Fibroblast of skin of abdomen (primary cell): ENCODE measurements at places on chromosomes 4 and X.

DNA sequence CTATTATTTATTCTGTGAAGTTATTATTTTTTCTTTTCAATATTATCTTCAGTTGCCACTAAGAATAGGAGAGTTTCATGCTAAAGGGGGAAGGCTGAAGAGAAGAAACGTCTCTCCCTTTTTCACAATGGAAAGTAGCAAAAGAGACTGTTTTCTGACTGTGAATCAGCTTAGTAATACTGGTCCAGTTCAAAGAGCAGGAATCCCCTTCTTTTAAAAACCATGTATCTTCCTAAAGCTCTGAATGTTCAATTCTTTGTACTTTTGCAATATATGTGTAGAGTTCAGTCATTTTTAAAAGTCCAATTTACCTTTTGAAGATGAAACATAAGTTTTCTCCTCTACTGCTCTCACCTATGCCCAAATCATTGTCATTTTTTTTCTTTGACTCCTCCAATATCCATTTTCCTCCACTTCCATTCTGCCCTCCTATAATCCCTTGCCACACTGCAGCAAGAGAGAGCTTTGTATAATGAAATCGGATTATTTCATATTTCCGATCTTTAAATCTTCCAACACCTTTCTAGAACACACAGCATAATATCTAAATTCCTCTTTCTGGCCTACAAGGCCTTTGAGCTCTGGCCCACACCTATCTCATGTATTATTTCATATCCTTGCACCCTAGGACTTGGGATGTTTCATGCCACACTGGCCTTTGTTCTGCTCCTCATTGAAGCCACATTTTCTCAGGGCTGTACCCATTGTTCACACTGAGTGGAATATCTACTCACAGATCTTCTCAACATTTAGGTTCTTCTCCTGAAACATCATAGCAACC is 195.3 kb downstream of the CAMK2D start:
- no peak for DNase-seq

- no peak for DNase-seq
These were observed 222.1 kb upstream of the GALNT7 start for GRCh38 chr4:172946503-172946902.

GRCh38 chr4:72205831-72206230 is 174.0 kb downstream of the NPFFR2 start:
- no peak for DNase-seq

GRCh38 chr4:69546134-69546765 is 50.5 kb upstream of the UGT2B4 start:
- DNase-seq = peak; percentile 70

DNA sequence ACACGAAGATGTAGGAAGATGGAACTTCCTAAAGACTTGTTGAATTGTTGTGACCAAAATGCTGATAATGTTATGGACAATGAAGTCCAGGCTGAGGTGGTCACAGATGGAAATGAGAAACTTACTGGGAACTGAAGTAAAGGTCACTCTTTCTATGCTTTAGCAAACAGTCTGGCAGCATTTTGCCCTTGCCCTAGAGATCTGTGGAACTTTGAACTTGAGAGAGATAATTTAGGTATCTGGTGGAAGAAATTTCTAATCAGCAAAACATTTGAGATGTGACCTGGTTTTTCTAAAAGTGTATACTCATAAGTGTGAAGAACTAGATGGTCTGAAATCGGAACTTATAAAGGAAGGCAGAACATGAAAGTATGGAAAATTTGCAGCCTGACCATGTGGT is 1785.9 kb downstream of the PCDH7 start:
- DNase-seq = no peak

- DNase-seq = no peak
These were observed 275.8 kb upstream of the TENM3 start for GRCh38 chr4:181967401-181967800.

GRCh38 chrX:30830326-30830943 is 58.6 kb downstream of the TAB3 start:
- no peak for DNase-seq

- no peak for DNase-seq
These were observed 58.7 kb downstream of the METTL14 start for GRCh38 chr4:118743867-118744266.

DNA sequence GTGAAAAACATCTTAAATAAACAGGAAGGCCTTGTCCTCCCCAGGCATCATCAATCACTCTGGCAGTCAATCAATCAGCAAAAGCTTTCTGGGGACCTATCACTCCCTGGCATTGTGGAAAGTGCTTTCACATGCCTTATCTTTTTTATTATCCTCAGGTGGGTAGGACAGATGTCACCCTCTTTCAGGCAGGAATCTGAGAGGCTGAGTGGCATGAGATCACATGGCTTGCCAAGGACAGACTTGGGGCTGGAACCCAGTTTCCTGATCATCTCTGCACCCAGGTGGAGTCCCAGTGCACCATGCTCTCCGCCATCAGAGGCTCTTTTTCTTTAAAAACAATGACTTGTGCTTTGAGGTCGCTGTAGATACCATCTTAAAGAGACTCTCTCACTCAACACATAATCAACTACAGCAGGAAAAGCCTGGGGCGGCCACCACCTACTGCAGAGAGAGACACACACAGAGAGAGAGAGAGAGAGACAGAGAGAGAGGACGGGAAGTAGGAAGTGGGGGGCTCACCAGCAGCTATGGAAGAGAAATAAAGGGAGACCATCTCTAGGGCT is 282.7 kb downstream of the PTTG2 start:
- no peak for DNase-seq

DNA sequence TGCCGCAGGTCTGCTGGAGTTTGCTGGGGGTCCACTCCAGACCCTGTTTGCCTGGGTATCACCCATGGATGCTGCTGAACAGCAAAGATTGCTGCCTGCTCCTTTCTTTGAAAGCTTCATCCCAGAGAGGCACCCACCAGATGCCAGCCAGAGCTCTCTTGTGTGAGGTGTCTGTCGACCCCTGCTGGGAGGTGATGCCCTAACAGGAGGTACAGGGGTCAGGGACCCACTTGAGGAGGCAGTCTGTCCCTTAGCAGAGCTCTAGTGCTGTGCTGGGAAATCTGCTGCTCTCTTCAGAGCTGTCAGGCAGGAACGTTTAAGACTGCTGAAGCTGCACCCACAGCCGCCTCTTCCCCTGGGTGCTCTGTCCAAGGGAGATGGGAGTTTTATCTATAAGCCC is 162.7 kb downstream of the NAF1 start:
- no peak for DNase-seq

- DNase-seq = peak; percentile 69
These were observed at the start of gene NKX6-1 for GRCh38 chr4:84498935-84499623. TSS of gene NKX6-1 (minus strand) at chr4:84499292. CDS start at chr4:84498228, 1,064 bp downstream.

GRCh38 chrX:15737190-15737958 is 696 bp upstream of the CA5B start:
- no peak for DNase-seq

- DNase-seq = no peak
These were observed 125.2 kb downstream of the BMP15 start for GRCh38 chrX:51035746-51036145.

- no peak for DNase-seq
These were observed 276.6 kb downstream of the ANK2 start for GRCh38 chr4:113325876-113326615.

- peak; percentile 49 for DNase-seq
These were observed 9.9 kb downstream of the NSG1 start for GRCh38 chr4:4396628-4397440.

GRCh38 chrX:30215357-30215843 is at the start of gene MAGEB2:
TSS of gene MAGEB2 (plus strand) at chrX:30215563. CDS start at chrX:30218581, 3,018 bp downstream.
- no peak for DNase-seq

- DNase-seq = no peak
These were observed 372.4 kb upstream of the RPS6KA3 start for GRCh38 chrX:20639115-20639514.

DNA sequence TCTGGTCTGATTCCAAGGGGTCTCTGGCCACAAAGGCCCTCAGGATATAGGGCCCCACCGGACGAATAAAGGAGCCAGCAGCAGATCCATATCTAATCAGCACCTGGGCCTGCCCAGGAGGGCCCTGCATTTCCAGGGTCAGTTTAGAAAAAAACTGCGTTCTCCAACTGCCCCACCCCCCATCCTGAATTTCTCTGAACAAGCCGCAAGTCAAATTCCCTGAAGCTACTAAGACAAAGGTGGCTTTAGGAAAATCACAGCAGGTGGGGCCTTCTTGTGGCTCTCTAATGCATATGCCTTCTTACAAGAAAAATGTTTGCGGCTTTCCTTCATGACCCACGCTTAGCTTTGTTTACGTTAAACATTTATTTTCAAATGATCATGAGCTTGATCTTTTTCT is 76.6 kb downstream of the MBNL3 start:
- DNase-seq = no peak

- DNase-seq = peak; percentile 58
These were observed 154.2 kb upstream of the TBL1X start for GRCh38 chrX:9310616-9311015.

DNA sequence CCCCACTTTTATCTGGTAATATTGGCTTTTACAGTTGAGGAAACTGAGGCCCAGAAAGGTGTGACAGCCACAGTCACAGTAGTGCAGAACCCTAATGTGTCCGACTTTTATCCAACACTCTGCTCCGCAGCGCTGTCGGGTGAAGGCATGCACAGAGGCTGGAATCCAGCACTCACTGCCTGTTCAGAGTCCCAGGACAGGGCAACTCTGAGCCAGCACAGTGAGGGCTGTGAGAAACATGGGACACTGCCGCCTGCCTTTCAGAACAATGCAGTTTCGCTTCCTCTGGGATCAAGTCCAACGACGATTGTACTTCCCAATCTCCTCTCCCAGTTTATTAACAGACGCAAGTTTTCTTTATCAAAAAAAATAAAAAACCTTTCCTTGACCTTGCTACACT is 41.9 kb upstream of the PDGFRA start:
- DNase-seq = no peak

DNA sequence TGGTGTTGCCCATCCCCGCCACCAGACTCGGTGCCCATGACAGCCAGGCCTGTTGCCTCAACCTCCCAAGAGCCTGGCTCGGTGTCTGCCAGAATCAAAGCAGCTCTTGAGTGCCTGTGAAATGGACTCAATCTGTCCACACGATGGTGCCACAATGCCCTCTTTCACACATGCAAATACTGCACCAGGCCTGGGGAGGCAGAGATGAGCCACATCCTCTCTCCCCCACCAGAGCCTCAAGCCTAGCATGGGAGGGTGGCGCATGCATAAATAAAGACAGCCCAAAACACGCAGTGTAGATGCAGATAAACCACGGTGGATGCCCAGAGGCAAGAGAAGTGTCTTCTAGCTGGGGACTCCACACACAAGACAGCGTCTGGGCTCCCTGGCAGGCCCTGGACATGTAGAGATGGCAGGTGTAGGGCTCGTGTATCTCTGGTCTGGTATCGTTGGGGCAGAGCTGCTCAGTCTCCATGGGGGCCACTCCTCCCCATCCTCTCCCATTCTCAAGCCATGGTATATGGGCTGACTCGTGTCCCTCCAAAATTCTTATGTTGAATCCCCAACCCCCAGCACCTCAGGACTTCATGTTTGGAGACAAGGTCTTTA is 65.6 kb downstream of the JAKMIP1 start:
- DNase-seq = no peak

DNA sequence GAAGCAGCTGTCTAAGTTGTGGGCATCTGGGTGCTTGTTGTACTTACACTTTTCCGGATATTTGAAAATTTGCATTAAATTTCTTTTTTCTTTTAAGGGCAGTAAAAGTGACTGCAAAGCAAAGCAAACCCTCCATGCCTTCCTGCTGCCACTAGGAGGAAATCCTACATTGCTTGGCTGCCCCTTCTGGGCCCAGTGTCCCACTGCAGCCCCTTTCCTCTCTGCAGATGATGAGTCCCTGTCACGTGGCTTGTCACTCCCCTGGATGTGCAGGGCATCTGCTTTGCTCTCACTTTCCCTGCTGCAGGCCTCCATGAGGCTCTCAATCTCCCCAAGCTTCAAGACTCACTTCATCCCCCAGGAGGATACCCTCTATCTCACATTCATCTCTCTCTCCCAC is 12.7 kb downstream of the TSR2 start:
- peak; percentile 17 for DNase-seq

- DNase-seq = no peak
These were observed 32.1 kb downstream of the FGF2 start for GRCh38 chr4:122858705-122859104.

GRCh38 chr4:8921465-8921864 is 49.8 kb upstream of the HMX1 start:
- no peak for DNase-seq

- DNase-seq = peak; percentile 40
These were observed 886 bp downstream of the DCLK2 start for GRCh38 chr4:150079081-150079581.

DNA sequence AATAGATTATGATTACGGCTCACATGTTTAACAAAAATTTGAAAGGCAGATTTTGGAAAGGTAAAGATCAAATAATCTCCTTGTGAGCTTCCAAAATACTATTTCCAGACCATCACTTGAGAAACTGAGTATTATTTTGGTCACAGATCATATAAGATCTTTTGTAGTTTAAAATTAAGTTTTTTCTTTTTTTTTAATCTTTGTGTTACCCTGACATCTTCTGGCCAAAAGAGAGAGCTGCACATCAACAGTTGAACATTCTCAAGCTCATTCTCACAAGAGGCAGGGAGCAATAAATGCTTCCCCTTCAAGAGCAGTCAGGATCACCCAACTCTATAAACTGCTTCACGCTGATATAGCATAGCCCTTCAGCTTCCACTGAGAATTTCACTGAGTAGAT is 15.9 kb downstream of the TMEM192 start:
- DNase-seq = peak; percentile 12

- DNase-seq = no peak
These were observed 294.6 kb upstream of the STS start for GRCh38 chrX:6852869-6853268.

DNA sequence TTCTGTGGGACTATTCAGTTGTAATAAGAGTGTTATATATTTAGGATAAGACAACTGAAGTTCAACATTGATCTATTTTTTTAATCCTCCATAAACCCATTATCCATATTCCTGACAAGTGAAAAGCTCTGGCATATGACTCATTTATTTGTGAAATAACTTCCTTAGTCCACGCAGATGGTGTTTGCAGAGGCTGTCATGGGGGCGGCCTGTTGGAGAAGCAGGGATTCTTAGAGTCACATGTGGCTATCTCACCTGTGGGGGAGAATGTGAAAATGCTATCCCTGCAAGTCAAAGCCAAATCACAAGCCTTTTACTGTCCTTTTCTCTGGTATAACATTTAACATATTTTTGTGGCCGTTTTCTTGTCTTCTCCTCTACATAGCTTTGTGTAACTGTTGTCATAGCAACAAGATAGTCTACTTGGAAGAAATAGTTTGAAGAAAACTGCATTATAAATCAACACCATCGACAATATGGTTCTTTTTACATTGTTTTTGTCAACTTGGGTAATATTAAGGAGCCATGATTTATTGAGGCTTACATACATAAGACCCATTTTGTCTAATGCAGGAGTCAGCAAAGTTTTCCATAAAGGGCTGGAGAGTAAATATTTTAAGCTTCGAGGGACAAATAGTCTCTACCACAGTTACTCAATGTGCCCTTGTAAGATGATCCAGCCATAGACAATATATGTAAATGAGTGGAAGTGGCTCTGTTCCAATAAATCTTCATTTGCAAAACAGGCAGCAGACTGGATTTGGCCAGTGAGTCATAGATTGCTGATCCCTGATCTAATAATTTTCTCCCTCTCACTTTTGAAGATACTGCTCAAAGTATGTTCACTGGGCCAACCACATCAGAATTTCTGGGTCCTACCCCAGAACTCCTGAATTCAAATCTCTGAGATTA is 395.0 kb downstream of the DTHD1 start:
- no peak for DNase-seq

- no peak for DNase-seq
These were observed 136.7 kb downstream of the ADAMTS3 start for GRCh38 chr4:72432282-72432681.
